ENCODE measurements at places on chromosomes 3 and 15.

DNA sequence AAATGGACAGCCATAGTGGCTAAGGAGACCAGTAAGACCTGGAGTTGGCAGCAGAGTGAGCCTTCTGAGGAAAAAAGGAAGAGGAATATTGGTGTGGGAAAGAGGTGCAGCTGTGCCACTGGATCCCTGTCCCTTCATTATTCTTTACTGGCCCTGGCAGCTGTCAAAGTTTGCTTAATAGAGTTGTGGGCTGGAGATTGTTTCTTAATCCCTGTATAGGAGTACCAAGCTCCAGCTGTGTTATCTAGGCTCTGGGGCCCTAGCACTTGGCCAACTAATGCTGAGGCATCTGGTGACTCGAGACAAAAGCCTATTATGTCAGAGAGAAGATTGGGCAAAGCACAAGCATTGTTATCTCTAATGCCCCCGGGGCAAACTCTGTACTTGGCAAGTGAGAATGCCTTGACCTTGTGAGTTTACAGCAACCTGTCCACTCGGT, 61.4 kb downstream of the ZNF609 start:
- DNase-seq = no peak

DNA sequence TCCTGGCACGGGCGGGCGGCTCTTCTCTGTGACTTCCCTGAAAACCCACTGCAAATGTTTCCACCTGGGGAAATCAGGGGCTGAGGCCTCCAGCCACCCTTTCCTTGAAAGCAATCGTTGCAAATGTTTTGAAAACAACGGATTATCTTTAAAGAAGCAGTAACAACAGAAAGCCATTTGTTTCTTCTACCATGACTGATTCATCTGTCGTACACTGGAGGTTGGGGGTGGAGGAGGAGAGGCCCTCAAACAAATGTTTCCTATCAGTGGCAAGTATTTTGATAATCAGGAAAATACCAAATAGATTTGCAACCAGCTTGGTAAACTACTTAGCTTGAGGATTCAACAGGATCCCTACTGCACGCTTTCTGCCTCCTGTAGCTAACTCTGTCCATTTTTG, 114.9 kb downstream of the PDZRN3 start:
- DNase-seq = no peak

GRCh38 chr15:78913012-78913411, 31.8 kb downstream of the CTSH start:
- DNase-seq = no peak

DNA sequence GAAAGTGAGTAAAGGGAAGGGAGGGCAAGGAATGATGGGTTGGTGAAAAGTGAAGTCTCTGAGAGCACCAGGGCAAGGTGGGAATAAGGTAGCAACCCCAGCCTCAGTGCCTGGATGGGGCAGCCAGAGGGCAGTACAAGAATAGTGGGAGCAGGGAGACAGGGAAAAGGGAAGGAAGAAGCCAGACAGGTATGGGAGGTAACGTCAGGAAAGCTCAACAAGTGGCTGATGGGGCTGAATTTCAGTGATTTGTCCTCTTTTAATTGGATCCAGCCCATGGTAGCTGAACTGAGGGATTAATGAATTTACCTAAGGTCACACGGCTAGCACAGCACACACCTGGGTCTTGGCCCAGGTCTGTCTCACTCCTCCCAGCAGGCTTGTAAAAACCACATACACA, 12.6 kb downstream of the RORA start:
- DNase-seq = no peak

DNA sequence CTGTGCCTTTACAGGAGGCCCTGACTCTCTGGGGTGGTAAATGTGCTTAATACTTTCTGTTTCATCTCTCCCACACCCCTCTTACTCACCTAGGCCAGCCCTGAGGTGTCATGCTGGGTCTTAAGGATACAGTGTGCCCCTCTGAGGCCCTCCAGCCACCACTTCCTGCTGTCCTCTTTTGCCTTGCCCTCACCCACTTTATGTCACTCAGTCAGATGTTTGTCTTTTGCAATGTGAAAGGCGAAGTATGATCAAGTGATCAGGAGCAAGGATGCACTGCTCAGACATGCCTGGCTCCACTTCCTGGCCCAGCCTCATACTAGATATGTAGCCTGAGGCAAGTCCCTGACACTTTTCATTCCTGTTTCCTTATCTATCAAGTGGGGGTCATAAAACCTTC, 339.0 kb upstream of the NR2E3 start:
- DNase-seq = no peak

DNA sequence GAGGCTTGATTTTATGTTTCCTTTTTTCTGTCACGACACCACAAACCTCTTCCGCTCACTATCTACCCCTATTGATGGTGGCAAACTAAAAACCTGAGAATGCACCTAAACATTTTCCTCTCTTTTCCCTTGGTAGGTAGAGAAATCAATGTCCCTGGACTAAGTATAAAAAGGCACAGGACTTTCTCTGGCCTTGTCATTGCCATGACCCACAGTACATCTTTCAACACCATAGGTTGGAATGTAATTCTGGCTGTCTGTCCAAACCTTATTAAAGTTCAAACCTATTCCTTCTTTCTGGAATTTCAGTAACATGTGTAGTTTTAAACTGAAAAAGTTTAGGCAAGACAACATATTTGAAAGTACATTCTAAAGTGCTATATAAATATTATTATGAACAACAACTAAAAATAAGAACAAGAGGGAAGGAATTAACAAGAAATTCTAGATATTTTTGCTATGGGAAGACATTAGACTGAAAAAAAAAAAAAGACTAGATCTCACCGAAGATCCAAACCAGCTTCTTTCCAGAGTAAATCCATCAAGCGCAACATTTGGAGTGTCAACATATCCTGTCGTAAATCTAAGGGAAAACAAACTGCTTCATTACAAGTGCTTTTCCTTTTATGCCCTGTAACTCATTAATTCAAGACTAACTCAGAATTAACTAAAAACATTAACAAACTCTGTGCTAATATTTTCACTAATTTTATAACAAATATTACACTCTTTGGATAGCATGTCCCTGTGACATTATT, 73.1 kb downstream of the FAIM start:
- DNase-seq = no peak

- DNase-seq = no peak
Observed at GRCh38 chr3:120338517-120338916, 10.6 kb downstream of the LRRC58 start.

DNA sequence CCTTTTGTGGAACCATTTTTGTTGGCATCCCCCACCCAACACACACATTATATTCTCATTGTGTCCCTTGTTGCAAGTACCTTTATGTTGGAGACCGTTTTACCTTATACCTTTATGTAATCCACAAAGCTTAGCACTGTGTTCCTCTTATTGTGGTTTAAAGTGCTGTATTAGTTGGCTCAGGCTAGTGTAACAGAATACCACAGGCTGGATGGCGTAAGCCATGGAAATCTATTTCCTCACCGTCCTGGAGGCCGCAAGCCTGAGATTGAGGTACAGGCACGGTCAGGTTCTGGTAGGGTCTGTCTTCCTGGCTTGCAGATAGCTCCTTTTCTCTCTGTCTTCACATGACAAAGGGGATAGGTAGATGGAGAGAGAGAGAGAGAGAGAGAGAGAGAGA, 302.8 kb downstream of the ROBO2 start:
- no peak for DNase-seq

DNA sequence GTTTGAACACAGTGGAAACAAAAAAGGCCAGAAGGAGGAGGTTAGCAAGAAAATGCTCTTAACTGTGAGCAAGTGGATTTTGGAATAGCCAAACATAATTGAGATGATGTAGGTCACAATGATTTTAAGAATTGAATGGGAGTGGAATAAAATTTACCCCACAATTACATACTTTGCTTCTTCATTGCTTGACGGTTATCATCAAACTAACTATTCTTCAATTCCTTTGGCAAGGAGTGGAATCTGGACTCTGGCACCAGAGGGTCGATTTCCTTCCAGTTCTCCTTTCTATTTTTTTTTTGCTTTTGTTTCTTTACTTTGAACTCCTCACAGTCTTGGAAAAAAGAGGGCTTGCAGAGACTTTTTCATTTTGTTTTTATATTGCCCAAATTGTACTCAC, 634.5 kb upstream of the TGFBR2 start:
- no peak for DNase-seq

- DNase-seq = no peak
Observed at GRCh38 chr3:170768334-170768801, 101.6 kb downstream of the RPL22L1 start.

GRCh38 chr15:49370782-49371181, 52.3 kb upstream of the FGF7 start:
- no peak for DNase-seq

- DNase-seq = no peak
Observed at GRCh38 chr3:127473244-127474024, 117.1 kb downstream of the TPRA1 start.

- DNase-seq = no peak
Observed at GRCh38 chr3:146139586-146140110, 21.3 kb downstream of the PLOD2 start.

DNA sequence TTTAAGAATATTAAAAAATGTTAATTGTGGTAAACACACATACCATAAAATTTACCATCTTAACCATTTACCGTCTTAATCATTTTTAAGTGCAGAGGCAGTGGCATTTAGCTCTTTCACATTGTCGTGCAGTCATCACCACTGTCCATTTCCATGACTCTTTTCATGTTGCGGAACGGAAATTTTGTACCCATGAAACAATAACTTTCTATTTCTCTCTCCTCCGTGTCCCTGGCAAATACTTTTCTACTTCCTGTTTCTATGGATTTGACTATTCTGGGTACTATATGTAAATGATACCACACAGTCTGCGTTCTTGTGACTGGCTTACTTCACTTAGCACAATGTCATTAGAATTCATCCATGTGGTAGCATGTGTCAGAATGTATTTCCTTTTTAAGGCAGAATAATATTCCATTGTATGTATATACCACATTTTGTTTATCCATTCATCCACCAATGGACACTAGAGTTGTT, 27.9 kb downstream of the AKAP13 start:
- DNase-seq = no peak

GRCh38 chr3:26108846-26109489, 319.1 kb downstream of the OXSM start:
- no peak for DNase-seq

DNA sequence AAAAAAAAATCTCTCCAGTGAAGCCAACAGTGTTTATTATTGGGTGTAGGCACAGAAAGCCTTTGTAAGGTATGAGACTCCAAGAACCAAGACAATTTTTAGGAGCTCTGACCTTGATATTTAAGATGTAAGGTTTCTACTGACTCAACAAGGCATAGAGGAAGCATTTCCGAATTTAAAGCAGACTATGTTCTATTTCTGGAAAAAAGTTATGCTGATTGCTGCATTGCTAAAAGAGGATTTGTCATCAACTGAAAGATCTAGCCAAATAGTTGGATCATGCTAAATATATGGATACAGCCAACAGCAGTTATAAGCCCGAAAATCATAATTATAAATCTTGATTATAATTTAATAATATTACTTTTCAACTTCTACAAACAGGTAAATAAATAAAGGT, 53.3 kb upstream of the MELTF start:
- no peak for DNase-seq

DNA sequence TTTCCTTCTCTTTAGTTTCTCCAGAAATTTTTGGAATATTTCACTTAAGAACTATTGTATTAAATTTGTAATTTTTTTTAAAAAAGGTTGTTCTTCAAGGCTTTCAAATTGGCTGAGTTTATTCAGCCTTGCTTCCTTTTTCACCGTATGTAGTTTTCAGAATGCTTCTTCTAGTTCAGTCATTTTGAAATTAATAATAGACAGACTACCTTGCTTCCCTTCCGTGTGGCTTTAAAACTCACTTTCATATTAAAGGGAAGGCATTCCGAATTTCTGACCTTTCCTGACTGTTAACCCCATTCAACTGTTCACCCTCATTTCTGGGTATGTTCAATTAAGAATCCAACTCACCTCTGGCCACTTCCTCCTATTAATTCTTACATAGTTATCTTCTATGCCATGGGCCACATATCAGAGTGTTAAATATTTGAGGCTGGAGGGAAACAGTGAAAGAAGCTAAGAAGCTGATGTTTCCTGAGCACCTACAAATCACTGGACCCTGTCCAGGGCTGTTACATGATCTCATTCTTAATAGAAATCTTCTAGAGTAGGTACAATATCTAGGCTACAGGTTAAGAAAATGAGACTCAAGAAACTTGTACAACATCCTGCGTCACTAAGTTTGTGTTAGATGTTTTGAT, 237.5 kb downstream of the P3H2 start:
- no peak for DNase-seq

DNA sequence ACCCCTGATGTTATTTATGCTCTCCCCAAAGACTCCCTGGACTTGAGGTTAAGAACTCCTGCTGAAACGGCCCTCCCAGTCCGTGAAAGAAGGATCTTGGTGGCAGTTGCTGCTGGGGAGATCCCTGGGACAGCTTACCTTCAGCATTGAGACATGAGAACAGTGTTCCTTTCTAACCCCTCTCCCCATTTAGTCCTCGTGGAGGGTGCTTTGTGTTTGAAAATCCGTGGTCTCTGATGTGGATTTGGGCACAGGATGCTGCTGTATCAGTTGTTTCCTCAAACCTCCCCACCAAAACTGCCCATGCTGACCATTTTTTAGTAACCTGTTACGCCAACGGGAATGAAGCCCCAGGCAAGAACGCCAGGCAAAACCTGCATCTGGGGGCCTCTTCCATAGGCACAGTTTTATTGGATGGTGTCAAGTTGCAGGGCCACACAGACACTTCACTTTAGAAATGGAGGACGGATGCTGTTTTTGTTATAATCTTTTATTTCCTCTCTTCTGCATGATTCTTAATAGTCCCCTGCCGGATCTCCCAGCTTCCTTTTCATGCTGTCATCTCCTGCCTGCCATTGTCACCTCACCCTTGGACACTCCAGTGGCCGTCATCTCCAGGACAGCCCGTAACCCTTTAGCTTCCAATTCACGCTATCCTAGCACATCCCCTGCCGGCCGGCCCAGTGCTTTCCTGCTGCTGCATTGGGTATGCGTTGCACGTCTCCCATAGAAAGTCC, 31.7 kb upstream of the CEMIP start:
- no peak for DNase-seq

GRCh38 chr3:123766193-123767008, 117.7 kb downstream of the MYLK start:
- no peak for DNase-seq

GRCh38 chr3:54906763-54907162, 21.1 kb downstream of the LRTM1 start:
- DNase-seq = no peak

DNA sequence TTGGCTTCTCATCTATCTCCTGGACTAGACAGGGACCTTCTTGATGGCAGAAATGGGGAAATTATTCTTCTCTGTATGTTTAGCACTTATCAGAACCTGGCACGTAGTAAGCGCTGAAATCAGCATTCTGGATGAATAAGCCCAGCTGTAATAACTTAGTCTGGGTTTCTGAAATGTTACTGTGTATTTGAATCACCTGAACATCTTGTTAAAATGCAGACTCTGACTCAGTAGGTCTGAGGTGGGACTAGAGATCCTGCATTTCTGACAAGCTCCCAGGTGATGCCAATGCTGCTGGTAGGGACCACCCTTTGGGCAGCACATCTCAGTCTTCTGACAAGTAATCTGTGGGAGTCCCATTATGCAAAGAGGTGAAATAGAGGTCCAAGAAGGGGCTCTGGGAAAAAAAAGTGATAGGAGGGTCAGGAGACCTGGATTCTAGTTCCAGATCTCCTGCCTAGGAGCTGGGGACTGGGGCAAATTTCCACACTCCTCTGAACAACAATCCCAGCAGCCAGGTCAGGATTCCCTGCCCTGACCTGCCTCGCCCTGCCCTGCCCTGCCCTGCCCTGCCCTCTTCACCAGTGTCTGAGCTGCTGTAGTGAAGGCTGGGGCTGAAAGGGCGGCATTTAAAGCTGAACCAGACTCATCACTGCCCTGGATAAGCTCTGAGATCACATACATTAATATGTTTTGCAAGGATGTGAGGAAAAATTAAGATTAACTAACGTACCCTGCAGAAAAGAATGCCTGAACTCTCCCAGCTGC, 17.2 kb upstream of the SLC6A11 start:
- DNase-seq = no peak
